Aorta (tissue), 5 donors: ENCODE measurements at places on chromosomes 4 and X.

DNA sequence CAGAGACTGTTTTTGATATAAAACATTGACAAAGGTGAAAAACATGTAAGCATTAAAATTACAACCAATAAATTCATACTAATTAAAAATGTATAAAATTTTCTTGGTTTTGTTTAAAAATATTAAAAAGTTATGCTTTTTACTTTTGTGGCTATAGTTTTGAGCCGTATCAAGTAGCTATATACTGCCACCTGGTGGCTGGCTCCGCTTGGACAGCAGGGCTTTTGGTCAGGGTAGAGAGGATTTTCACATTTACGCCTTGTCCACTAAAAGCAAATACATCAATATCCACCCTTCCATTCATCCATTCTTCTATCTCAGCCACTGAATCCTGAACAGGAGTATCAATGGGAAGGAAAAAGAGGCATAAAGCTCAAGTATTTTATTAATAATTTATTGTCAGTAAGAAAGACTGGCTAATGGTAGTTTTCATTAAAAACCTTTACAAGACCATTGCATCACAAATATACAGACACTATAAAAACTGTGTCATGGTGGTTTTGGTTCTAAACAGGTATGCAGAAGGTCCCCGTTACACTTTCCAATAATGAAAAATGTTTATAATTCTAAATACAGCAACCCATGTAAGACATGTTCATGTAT is 32.1 kb upstream of the MTNR1A start:
- no peaks in the 10 kb centered on the region for H3K36me3 ChIP-seq
- peak; percentile 91 for DNase-seq
- no peaks in the 10 kb centered on the region for H3K4me1 ChIP-seq
- H3K4me3 ChIP-seq: no peak overlapping the region

GRCh38 chr4:138542191-138542776 is 300.1 kb upstream of the SLC7A11 start:
- no peak overlapping the region for H3K4me3 ChIP-seq
- DNase-seq: no peak
- peaks cover 2% of the 10 kb centered on the region for H3K4me1 ChIP-seq
- H3K36me3 ChIP-seq: no peaks in the 10 kb centered on the region

- no peak for DNase-seq
- no peaks in the 10 kb centered on the region for H3K36me3 ChIP-seq
- H3K4me1 ChIP-seq: no peaks in the 10 kb centered on the region
- no peak overlapping the region for H3K4me3 ChIP-seq
Measured at GRCh38 chr4:151806511-151806927, 45.7 kb upstream of the GATB start.

- H3K27me3 ChIP-seq: no peaks in the 10 kb centered on the region
- H3K27ac ChIP-seq: no peak overlapping the region
- no peaks in the 10 kb centered on the region for H3K36me3 ChIP-seq
- no peak overlapping the region for H3K4me3 ChIP-seq
Measured at GRCh38 chr4:48967631-48968030, 18.4 kb upstream of the CWH43 start.

DNA sequence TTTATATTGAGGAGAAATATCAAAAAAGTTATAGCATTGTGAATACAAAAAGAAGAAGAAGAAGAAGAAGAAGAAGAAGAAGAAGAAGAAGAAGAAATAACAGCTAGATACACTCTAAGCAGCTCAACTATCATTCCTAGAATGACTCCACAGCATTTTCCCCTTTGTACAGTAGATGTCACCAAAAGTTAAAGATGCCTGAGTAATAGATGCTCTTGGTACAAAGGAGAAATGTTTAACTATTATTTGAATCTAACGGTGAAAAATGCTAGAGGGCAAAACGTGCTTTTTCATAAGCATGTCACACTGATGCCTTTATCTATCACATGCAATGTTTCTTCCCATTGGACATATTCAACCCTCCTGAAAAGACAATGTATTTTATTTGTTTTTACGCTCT is 178.4 kb upstream of the GPRIN3 start:
- H3K36me3 ChIP-seq: no peaks in the 10 kb centered on the region
- no peaks in the 10 kb centered on the region for H3K27me3 ChIP-seq
- H3K4me1 ChIP-seq: no peaks in the 10 kb centered on the region

DNA sequence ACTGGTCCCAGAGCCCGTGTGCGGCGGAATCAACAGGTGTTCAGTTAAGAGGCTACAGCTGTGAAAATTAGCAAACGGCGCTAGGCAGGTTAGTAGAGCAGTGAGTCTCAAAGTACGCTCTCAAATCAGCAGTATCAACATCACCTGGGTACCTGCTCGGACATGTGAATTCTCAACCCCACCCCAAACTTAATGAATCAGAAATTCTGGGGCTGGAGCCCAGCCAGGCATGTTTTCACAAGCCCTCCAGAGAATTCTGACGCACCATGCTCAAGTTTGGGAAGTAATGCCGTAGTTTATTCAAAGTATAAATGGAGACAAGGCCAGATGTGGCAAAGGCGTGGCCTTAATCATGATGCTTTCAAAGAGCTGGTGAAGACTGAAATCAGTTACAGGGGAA is 58.2 kb upstream of the PTCHD1 start:
- no peaks in the 10 kb centered on the region for H3K27me3 ChIP-seq
- DNase-seq: no peak
- H3K27ac ChIP-seq: no peak overlapping the region
- H3K4me3 ChIP-seq: no peak overlapping the region
- no peaks in the 10 kb centered on the region for H3K4me1 ChIP-seq

DNA sequence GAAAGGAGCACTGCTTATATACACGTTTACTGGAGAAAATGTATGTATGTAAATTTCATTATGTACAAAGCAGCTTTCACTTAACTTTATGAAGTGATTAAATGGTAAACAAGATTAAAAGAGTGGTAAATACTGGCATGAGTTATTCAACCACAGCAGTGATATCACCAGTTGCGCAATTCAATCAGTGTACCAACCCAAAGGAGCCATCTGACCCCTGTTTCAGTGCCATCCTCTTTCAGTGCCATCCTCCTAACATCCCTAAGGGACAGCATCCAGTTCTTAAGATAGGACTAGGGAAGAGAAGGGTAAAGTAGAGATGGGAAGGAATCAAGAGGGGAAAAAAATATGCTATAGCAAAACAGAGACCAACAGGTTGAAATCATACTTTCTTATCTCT is 16.2 kb downstream of the HPF1 start:
- H3K27me3 ChIP-seq: no peaks in the 10 kb centered on the region
- H3K4me1 ChIP-seq: no peaks in the 10 kb centered on the region
- no peak overlapping the region for H3K4me3 ChIP-seq
- no peak for DNase-seq
- no peak overlapping the region for H3K27ac ChIP-seq

GRCh38 chr4:137536789-137537561 is 4.7 kb upstream of the PCDH18 start:
- H3K4me1 ChIP-seq: no peaks in the 10 kb centered on the region
- no peaks in the 10 kb centered on the region for H3K36me3 ChIP-seq
- no peak for DNase-seq

DNA sequence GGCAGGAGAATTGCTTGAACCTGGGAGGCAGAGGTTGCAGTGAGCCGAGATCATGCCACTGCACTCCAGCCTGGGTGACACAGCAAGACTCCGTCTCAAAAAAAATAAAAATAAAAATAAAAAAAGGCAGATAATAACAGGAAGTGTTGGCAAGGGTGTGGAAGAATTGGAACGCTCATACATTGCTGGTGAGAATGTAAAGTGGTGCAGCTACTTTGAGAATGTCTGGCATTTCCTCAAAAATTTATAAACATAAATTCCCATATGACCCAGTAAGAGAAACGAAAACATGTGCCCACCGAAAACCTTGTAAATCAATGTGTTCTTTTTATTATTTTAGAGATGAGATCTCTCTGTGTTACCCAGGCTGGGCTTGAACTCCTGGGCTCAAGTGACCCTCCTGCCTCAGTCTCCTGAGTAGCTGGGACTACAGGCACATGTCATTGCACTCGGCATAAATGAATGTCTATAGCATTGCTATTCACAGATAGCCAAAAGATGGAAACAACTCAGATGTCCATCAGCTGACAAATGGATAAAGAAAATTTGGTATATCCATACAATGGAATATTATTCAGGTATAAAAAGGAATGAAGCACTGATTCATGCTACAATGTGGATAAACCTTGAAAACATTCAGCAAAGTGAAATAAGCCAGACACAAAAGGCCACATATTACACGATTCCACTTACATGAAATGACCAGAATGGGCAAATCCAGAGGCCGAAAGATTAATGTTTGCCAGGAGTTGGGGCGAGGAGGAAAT is 63.7 kb upstream of the PLAC1 start:
- H3K36me3 ChIP-seq: no peaks in the 10 kb centered on the region
- DNase-seq: no peak
- no peak overlapping the region for H3K27ac ChIP-seq
- no peak overlapping the region for H3K4me3 ChIP-seq
- H3K4me1 ChIP-seq: no peaks in the 10 kb centered on the region
- no peaks in the 10 kb centered on the region for H3K27me3 ChIP-seq

DNA sequence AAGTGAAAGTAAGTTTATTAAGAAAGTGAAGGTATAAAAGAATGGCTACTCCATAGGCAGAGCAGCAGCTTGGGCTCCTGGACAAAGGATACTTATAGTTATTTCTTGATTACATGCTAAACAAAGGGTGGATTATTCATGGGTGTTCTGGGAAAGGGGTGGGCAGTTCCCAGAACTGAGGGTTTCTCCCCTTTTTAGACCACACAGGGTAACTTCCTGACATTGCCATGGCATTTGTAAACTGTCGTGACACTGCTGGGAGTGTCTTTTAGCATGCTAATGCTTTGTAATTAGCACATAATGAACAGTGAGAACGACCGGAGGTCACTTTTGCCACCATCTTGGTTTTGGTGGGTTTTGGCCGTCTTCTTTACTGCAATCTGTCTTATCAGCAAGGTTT is 557.6 kb downstream of the SPRY1 start:
- no peak for DNase-seq
- H3K4me1 ChIP-seq: no peaks in the 10 kb centered on the region
- no peaks in the 10 kb centered on the region for H3K36me3 ChIP-seq
- no peak overlapping the region for H3K4me3 ChIP-seq

DNA sequence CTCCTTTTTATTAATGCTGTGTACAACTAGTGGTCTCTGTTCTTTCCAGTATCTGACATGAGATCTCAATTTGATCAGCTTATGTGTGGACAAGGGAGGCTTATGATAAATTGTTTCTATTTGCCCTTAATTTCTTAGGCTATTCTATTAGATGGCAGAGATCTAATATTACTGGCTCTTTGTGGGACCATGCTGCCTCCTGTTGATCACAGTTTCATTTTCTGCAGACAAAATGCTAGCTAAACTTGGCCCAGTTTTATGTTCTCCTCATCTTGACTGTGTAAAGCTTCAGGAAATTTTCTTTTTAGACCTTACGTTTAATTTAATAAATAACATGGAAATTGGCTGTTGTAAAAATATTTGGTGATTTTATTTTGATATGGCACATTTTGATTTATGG is 627.1 kb upstream of the AADAT start:
- no peak overlapping the region for H3K4me3 ChIP-seq
- no peak for DNase-seq
- no peaks in the 10 kb centered on the region for H3K36me3 ChIP-seq
- H3K4me1 ChIP-seq: no peaks in the 10 kb centered on the region

DNA sequence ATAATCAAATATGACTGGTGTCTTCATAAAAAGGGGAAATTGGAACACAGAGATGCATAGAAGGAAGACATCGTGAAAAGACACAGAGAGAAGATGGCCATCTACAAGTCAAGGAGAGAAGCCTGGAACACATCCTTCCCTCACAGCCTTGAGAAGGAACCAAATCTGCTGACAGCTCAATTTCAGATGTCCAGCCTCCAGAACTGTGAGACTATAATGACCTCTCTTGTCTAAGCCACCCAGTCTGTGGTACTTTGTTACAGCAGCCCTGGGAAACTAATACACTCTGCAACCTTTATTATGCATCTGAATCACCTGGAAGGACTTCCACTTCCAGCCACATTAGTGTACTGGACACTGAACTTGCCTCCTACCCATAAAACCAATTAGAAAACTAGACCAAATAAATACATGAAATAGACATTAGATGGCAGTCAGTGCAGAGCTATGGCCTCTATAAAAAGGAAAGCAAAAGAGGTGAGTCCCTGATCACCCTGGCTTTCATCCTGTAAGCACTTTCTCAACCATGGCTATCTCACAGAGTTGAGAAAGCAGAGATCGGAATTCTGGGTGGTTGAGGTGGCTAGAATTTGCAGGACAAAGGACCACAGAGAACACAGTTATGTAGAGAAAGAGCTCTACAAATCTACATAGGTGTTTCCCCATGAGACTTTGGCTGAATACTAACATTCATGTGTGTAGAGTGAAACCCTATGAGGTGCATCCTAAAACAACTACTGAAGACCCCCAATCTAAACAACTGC is 25.7 kb downstream of the GAB3 start:
- H3K27me3 ChIP-seq: no peaks in the 10 kb centered on the region
- H3K27ac ChIP-seq: peak overlapping the region; percentile 40
- H3K4me1 ChIP-seq: peaks cover 2% of the 10 kb centered on the region
- no peaks in the 10 kb centered on the region for H3K36me3 ChIP-seq

DNA sequence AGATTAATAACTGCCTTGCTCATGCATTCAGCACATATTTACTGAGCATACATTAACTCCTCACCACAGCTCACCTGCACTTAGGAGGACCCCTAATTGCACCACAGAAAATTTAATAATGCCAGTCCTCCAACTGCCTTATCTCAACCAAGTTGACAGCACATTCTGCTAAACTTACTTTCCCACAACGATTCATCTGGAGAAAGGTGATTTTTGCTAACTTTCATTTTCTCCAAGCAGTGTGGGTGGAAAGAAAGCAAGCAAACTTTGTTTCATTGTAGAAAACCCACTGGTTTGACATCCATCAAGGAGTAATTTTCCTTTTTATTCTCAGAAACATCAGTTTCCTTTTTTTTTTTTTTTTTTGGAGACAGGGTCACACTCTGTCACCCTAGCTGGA is 49.1 kb downstream of the RASGEF1B start:
- H3K27me3 ChIP-seq: no peaks in the 10 kb centered on the region
- no peak overlapping the region for H3K27ac ChIP-seq
- no peak for DNase-seq

GRCh38 chr4:16659079-16659478 is 239.4 kb downstream of the LDB2 start:
- H3K4me1 ChIP-seq: no peaks in the 10 kb centered on the region
- no peaks in the 10 kb centered on the region for H3K27me3 ChIP-seq
- no peak overlapping the region for H3K27ac ChIP-seq
- H3K36me3 ChIP-seq: no peaks in the 10 kb centered on the region
- DNase-seq: no peak

GRCh38 chrX:96576368-96576767 is 108.3 kb upstream of the DIAPH2 start:
- no peaks in the 10 kb centered on the region for H3K36me3 ChIP-seq
- no peak overlapping the region for H3K4me3 ChIP-seq
- DNase-seq: no peak
- no peaks in the 10 kb centered on the region for H3K4me1 ChIP-seq

DNA sequence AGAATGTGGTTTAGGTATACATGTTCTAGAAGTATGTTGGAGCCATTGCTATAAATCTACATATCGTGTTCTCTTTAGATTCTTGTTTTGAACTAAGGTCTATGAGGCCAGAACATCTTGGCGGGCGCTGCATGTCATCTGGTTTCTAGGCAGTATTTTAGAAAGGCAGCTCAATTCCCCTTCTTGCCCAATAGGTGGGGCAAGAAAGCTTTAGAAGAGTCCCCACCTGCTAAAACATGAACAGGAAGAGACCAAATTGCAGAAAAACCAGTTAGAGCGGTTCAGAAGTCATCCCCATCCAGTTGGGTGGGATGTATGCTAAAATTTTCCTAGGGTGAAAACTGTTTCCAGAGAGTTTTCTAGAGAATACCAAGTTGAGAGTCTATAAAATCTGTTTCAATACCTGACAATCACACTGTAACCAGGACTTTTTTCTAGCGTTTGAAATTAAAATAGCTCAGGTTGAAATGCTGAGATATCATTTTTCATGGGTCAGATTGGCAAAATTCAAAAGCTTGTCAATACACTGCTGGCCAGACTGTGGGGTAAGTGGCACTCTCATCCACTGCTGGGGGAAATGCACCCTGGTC is 17.5 kb upstream of the SH3KBP1 start:
- no peak for DNase-seq
- no peaks in the 10 kb centered on the region for H3K4me1 ChIP-seq
- no peak overlapping the region for H3K4me3 ChIP-seq
- H3K27me3 ChIP-seq: no peaks in the 10 kb centered on the region
